Nucleus accumbens (tissue), 56 donors: ENCODE measurements at places on chromosomes 1 and 21.

DNA sequence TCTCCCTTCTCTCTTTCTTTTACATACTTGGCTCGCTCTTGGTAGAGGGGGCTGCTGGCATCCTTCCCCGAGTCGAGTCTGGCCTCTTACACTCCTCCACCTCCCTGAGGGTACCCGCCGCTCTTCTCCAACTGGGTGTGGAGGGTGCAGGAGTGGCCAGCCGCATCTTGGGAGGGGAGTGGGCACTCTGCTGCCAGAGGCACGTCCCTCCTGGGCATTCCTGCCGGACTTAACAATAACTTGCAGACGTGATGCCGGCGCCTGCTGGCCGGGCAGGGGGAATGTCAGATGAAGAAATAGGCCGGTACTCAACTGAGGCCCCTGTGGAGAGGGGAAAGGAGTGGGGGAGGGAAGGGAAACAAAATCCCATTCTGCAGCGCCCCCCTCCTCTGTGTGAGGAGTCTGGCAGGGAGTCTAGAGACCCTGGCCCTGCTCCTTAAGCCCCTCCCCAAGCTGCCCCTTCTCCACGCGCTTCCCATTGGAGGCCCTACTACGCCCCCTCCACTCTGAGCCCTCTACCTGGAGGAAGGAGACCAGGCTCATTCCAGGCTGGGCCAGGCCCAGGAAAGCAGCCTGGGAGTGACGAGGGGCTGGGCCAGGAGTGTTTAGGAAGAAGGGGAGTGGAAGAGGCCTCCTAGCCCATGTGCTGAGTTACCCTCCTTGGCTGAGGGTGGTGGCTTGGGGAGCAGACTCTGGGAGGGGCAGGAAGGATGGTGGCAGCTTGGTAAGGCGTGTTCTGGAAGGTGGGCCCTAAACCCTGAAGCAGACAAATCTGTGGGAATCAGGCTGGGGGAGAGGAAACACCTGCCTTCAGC is 1.8 kb downstream of the ATP2B4 start:
- no peak for DNase-seq

GRCh38 chr21:40516335-40516734 is 330.6 kb downstream of the DSCAM start:
- peak; percentile 9 for DNase-seq

- DNase-seq, result no peak
Measured at GRCh38 chr1:40926441-40926840, 53.1 kb upstream of the CTPS1 start.

DNA sequence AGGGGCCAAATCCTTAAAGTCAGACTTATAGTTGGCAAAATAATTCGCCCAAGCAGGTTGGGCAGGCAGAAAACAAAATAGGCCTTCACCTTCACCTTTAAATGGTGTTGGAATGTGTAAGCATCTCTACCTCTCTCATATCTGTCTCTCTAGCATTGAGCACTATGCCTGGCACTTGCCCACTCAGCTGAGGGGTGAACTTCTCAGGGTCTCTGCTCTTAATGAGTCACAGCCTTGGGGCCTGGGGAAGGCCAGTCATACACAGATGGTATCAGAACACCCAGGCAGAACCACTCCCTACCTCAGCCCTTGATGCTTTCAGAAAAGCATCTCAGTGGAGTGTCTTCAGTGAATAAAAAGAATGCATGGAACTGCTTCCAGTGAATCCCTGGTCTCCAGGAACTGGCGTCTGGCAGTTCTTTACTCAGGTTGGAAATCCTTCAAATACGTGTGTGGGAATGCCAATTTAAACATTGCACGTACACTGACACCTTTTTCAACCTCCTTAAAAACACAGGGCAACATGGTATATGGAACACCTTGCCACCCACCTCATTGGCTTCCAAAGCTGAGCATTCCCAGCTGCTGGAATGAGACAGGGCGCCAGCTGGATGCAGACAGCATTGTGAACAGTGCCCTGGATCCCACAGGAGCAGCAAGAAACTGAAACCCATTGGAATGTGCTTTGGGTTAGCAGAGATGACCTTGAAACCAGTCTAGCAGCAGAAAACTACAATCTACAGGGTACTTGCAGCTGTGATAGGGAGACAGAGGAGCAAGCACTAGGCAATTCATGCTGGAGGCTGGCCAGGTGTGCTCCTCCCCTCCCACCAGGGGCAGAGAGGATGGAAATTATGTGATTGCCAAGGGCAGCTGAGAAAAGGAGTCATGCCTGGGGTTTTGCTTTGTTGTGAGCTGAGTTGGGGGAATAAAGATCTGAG is 30.0 kb downstream of the ZNF697 start:
- no peak for DNase-seq

DNA sequence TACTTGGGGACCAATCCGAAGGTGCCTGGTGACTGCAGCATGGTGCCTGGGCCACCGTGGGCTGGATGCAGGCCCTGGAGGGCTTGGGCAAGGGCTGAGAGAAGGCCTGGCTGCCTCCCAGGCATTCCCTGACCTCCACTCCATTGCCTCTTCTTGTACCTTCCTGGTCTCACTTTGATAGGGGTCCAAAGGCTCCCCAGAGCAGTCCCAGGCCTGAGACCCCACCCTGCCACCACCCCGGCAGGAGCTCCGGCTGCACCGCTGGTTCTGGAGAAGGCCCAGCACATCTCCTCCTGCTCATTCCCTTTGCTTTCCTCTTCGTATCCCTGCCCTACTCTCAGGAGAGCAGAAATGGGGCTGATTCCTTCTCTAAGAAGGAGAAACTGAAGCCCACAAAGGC is 133.3 kb upstream of the IPO9 start:
- DNase-seq, result no peak

DNA sequence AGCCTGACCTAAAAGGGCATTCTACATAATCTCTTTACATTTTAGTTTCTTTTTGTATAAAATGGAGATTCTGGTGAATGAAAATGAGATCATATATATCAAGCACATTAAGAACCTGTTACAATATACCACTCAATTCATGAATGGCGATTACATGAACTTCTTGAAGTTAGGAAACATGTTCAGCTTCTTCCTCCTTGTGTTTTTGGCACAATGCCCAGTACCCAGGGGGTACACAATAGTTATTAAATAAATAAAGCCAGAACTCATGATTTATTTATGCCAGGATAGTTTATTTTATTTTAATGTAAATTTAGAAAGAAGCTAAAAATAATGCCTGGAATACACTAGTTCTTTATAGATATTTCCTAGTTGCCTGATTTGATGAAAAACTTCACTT is 186.0 kb upstream of the PTGFR start:
- DNase-seq, result no peak

GRCh38 chr1:92747735-92748134 is 37.2 kb downstream of the EVI5 start:
- DNase-seq, result no peak

DNA sequence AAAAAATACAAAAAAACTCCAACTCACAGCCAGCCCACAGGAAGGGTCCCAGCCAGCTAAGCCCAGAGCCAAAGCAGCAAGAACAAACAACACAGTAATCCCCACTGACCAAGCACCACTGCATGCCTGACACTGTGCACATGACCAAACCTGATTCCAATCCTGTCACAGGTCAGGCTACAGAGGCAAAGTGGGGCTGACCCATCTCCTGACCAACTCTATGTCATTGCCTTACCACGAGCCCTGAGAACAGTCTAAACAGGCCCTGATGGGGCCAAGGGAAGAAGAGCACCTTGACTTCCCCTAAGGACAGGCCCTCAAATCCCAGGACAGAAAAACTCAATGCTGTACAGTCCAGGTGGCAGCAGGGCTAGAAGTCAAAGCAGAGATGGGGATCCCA is 2.4 kb downstream of the LSS start:
- DNase-seq, result no peak

GRCh38 chr1:114725230-114725629 is 8.7 kb upstream of the NRAS start:
- DNase-seq, result no peak

- no peak for DNase-seq
Measured at GRCh38 chr1:58515794-58516401, 30.6 kb downstream of the OMA1 start.

DNA sequence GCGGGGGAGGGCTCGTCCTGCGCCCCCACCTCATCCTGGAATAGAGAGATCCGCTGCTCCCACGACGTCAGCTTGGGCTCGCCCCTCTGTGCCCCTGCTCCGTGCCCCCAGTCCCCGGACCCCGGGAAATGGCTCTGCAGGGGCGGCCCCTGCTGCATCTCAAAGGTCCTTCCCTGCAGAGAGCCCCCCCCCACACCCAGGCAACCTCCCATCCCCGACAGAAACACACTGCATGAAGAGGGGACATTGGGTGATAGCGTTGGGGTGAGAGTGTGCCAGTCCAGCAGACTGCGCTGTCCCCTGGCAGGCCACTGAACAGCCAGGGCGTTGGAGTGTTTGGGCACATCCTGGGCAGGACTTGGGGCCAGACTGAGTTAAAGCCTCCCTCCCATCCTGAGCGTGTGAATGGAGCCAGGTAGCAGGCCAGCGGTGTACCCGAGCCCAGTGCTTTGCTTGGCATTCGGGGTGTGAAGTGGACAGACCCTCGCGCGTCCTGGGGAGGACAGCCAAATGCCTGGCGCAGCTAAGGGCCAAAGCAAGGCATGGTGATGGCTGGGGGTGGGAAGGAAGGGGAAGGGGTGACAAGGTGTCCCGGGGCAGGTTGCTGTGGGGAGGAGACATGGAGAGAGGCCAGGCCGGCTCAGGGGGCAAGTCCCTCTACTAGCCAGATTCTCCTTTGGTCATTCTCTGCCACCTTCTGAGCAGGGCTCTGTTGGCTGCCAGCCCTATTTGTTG is 633 bp upstream of the ETNK2 start:
- DNase-seq, result no peak

DNA sequence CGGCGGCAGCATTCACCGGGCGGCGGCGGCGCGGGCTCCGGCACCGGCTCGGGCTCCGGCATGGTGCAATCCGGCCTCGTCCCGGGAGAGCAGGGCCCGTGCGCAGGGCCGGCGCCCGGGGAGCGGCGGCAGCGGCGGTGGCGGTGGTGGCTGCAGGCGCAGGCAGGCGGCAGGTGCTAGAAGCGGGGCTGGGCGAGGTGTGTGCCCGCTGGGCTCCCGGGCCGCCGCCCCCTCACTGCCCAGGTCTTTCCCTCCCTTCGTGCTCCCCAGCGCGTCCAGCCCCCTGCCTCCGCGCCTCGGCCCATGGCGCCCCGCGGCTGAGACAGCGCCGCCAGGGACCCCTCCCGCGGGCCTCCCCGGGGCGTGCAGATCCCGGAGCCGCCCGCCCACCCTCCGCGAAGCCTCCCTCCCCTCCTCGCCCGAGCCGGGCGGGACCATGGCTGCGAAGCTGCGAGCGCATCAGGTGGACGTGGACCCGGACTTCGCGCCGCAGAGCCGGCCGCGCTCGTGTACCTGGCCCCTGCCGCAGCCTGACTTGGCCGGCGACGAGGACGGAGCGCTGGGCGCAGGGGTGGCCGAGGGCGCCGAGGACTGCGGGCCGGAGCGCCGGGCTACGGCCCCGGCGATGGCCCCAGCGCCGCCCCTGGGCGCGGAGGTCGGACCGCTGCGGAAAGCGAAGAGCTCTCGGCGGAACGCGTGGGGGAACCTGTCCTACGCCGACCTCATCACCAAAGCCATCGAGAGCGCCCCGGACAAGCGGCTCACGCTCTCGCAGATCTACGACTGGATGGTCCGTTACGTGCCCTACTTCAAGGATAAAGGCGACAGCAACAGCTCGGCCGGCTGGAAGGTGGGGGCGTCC is 492 bp downstream of the FOXO6 start:
- no peak for DNase-seq

DNA sequence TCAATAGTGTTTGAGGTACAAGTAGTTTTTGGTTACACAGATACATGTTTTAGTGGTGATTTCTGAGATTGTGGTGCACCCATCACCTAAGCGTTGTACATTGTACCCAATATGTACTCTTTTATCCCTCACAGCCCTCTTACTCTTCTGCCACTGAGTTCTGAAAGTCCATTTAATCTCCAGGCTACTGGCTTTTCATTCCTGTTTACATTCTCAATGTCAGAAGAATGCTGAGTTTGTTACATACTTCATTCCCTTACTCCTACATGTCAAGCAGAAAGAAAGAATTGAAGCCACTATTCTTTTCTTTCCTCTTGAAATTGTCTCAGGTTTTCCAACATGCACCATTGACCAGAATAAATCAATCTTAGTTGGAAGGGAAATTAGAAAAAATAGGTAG is 1565.9 kb downstream of the PLA2G4A start:
- no peak for DNase-seq

DNA sequence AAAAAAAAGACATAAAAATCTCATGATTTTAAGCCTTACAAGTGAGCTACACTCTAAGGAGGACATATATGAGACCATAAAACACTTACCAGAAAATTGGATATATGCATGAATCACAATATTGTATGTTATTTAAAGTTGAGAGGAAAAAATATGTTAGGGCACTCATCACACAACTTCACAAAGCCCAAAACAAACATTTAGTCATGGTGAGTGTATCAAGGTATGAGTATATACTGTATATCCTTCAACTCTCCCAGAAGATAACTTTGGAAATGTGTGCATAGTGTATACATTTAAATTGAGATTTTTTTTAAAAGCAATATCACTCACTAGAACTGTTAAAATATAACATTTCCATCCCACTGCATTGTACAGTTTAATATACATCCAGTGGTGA is 259.3 kb downstream of the SRGAP2C start:
- no peak for DNase-seq

DNA sequence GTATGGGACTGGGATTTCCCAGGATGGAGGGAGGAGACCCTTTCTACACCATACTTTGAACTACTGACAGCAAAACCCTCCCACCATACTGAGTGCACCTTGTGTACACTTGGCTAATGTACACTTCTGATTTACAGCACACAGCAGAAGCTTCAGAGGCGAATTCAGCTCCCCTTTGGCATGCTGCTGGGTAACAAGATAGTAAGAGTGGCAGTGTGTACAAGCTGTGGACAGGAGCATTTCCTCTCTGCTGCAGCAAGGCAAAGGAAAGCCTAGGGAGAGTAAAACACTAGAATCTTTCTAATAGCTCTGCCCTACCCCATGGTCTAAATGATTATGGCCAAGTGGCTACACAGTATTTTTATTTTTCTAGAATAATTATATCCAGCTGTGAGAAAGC is 83.9 kb upstream of the ARTN start:
- DNase-seq, result no peak

DNA sequence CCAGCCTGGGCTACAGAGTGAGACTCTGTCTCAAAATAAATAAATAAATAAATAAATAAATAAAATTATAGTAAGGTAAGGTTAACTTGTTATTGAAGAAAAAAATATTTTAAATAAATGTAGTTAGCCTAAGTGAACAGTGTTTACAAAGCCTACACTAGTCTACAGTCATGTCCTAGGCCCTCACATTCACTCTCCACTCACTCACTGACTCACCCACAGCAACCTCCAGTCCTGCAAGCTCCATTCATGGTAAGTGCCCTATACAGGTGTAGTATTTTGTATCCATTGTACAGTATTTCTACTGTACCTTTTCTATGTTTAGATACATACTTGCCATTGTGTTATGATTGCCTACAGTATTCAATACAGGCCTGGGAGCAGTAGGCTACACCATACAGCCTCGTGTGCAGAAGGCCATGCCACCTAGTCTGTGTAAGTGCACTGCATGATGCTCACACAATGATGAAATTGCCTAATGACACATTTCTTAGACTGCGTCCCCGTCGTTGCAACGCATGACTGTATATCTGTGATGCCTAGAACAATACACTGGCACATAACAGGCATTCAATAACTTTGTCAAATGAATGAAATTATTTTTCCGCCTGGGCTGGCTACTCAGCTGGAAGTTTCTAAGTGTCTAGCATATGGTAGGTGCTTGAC is 14.8 kb downstream of the KCNN3 start:
- DNase-seq, result no peak

GRCh38 chr1:179968284-179968993 is 13.8 kb downstream of the CEP350 start:
- DNase-seq, result no peak

- DNase-seq, result no peak
Measured at GRCh38 chr1:2528016-2528415, 1.6 kb upstream of the PANK4 start.

- no peak for DNase-seq
Measured at GRCh38 chr1:231544943-231545592, 16.6 kb downstream of the TSNAX start.
